ENCODE measurements at places on chromosomes 2 and 18. TPM values are rescaled to one million over a fixed set of nuclear protein-coding genes. Genes with fewer than 3 reads are reported as not detected.

- ATAC-seq: no peak
These were observed 2.7 kb downstream of the TNS1 start for GRCh38 chr2:218000136-218000535.

DNA sequence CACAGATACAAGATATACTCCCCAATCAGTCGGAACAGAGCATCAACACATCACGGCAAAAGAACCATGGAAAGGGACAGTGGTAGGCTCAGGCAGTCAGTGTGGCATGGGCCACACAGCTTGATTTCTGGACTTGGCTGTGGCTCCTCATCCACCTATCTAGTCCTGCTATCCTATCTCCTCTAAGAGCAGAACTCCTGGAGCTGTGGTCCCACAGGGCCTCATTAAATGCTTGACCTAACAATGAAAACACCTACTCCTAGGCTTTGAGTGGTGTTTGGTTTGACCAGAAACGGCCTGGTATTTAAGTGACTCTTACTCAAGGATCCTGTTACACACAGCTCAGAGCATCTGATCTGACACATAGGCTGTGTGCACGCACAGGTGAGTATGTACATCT lies 33.6 kb upstream of the SMAD2 start:
- peak; percentile 55 for ATAC-seq

GRCh38 chr2:173252581-173252980 lies 102.1 kb upstream of the CDCA7 start:
- no peak for ATAC-seq

- no peak for ATAC-seq
These were observed 655.3 kb upstream of the FAM98A start for GRCh38 chr2:34254272-34254878.

- ATAC-seq: peak; percentile 37
These were observed 28.2 kb upstream of the MCM6 start for GRCh38 chr2:135904341-135904989.

GRCh38 chr2:215687149-215688031 lies 251.5 kb upstream of the FN1 start:
- ATAC-seq: no peak

DNA sequence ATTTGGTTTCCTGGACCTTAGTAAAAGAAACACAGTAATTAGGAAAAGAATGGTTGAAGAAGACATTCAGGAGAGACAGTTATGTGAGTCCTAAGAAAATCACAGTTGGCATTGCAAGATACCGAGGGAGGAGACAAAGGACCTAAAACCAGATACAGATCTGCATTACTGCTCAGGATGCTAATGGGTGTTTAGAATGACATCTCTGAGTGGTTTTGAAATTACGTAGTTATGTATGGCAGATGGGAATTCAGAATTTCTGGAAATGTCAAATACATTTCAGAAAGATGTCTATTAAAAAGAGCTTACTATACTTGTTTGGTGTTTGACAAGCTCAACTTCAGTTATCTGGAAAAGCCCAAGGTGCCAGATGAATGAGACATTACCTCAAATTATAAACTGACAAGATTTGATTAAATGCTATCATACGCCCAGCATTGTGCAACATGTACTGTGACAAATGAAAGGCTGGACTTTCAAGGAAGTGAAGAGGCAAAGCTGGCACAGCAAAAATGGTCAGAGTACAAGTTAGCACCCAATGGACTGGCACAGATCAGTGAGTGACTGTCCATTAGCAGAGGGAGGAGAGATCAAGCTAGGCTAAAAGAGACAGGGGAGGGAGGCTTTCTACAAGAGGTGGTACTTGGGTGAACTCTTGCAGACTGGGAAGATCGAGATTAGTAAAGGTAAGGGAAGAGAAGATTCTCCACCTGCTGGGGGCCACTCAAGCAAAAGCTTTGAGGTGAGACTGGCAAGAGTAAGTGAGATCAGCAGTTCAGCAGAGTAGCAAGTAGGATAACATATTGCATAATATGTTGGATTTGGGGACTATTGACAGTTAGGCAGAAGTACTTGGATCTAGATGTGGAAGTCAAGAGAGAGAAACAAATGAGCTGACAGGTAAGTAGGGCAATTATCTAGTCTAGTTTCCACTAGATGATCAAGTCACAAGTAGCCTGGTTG lies 168.9 kb downstream of the CYRIA start:
- ATAC-seq: no peak

DNA sequence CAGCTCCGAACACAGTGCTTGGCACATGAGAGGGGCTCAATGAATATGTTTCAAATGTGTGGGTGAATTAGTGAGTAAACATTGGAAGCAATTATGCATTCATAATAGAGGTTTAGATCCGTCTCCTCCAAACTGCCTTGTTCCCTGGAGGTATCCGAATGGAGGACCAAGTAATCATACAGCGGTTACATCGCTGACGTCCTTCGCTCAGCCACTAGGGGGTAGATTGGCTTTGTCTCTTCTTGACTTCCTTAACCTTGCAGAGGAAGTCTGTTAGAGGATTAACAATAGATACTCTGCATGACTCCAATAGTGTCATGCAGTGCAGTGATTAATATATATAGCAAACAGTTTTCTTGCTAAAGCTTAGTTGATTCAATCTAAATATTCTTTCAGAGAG lies 517.0 kb downstream of the PTPRM start:
- ATAC-seq: peak; percentile 45

DNA sequence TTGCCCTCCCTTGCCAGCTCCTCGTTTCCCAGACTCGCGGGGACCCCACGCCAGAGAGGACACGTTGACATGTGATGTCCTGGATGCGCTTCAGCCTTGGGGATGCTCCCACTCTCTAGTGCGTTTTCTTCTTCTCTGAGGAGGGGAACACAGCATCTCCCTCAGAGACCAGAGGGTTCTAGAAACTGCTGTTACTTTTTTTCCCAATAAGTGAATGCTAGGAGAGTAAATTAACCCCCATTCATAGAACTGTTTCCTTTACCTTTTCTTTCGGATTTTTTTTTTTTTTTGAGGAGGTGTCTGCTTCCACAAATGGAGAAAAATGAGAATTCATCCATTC lies 370 bp upstream of the EFEMP1 start:
- ATAC-seq: no peak

GRCh38 chr2:68833162-68833561 lies 38.0 kb downstream of the BMP10 start:
- no peak for ATAC-seq

DNA sequence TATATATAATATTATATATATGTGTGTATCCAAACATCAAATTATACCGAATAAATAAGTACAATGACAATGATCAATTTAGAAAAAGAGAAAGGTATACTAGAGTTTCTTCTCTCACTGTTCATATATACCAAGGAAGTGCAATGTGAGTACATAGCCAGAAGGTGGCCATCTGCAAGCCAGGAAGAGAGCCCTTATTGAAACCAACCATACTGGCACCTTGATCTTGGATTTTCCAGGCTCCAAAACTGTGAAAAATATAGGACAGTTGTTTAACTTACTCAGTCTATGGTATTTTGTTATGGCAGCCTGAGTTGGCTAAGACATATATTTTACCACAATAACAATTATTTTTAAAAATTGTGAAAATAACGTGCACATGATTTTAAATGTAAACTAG lies 1490.2 kb upstream of the SLC39A10 start:
- no peak for ATAC-seq

DNA sequence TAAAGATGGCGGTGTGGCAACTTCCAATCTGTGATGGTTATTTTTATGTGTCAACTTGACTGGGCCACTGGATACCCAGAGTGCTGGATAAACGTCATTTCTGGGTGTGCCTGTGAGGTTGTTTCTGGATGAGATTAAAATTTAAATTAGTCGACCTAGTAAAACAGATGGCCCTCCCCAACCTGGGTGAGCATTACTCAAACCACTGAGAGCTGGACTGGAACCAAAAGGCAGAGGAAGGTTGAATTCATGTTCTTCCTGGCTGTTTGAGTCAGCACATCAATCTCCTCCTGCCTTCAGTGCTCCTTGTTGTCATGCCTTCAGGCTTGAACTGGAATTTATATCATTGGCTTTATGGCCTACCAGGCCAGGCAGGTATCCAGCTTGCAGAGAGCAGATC lies 190.8 kb upstream of the RGPD4 start:
- peak; percentile 93 for ATAC-seq

The SLC66A3 gene
- 10.9 TPM for total RNA-seq

The SLC16A14 gene
- 3.8 TPM for total RNA-seq

The DCDC2C gene
- not detected for total RNA-seq

The SGPP2 gene
- 57.1 TPM for total RNA-seq

The DNER gene
- total RNA-seq: 0.60 TPM

The OSR1 gene
- 0.96 TPM for total RNA-seq
